NCI-H1694 (cell line): ENCODE measurements at places on chromosomes 7 and 10.

DNA sequence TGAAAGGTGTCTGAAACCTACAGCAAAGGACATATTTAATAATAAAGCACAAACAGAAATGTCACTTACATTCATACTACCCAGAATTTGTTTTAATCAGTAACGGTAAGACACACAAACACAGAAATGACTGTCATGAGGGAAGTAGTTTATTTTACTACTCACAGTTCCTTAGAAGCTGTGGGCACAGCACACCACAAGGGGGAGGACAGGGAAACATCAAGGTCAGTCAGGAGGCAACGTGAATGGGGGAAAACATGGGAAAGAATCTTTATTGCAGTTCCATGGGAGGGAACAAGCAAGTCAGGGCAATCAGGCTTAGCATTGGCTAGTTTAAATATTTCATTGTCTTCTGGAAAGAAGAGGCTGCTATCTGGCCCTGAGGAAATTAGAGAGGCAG, 123.8 kb upstream of the PDSS1 start:
- no peak for DNase-seq

- DNase-seq: no peak
These were observed 337 bp downstream of the TRIL start for GRCh38 chr7:28957751-28958234.

DNA sequence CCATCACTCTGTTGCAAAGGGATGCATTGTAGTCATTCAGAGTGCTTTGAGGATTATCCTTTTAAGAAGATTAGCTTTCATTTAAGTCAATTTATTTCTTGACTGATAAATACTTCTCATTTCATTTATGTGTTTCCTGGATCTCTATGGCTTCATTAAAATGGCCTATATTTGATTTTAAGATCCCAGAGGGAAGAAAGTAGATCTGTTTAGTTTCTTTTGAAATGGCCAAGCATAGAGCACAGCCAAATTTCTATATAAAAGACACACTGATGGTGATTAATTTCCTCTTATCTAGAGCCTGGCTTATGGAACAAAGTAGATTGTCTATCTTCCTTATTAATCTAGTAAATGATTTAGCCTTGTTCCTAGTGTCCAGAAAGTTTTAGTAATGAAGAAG, 129.7 kb upstream of the CALCR start:
- no peak for DNase-seq

DNA sequence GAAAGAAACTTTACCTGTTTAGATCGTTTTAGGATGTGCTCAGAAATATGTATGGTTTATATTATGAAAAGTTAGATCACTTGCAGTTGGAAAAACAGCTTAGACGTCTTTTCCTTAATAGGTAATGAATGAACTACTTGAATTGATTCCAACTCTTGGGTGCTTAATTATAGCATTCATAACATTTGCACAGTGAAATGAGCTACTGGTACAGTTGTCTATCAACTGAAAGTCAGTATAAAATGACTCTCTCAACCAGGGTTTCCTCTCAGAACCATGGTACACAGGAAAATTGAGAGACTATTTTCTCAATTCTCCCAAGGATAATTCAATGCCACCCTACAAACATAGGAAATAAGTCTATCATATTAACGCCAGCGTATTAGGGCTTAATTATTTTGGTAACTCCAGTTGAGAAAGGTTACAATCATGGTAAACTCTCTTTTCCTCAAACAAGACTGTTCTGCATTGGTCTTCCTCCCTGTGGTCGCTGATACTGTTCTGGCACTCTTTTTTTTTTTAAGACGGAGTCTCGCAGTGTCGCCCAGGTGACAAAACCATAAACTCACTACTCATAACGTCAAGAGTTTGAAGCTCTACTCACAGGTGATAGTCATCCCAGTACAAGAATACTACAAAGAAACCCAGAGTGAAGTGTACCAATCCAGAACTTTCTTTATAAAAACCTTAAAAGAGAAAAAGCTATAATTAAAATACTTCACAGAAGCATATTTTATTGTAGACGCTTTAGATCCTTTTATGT, 2.0 kb downstream of the ANLN start:
- no peak for DNase-seq

DNA sequence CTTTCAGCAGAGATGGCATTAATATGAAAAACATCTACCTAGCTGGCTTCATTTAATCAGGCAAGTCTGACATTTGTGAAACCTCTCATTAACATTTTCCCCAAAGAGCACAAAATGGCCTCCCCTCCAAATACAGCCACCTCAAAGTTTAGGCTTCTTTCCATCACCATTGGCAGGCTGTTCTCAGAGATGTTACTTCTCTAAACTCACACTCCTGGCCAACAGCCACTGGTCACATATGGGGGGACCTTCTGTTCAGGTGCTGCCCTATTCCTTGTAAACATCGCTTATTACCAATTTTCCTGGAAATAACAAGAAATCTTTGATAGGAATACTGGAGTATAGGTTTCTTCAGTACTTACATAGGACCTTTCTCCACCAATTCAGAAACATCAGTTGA, 69.5 kb downstream of the GBF1 start:
- DNase-seq: no peak

- no peak for DNase-seq
These were observed 221.6 kb upstream of the SEMA3E start for GRCh38 chr7:83870515-83870914.

DNA sequence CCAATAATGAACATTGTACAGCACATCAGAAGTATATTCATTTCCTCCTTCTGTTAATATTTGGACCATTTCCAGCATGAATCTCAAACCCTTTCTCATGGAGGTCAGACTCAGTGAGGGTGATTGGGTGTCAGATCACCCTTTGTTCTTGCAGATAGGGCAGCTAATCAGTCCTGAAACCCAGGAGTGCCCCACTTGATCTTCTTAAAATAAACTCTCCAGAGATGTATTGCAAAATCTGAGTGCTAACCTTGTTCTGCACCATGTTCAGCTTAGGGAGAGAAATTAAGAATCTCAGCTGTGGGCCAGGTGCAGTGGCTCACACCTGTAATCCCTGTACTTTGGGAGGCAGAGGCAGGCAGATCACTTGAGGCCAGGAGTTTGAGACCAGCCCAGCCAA, 869.4 kb downstream of the TYW1 start:
- DNase-seq: no peak

- peak; percentile 1 for DNase-seq
These were observed 505.6 kb upstream of the MKI67 start for GRCh38 chr10:128631801-128632241.

DNA sequence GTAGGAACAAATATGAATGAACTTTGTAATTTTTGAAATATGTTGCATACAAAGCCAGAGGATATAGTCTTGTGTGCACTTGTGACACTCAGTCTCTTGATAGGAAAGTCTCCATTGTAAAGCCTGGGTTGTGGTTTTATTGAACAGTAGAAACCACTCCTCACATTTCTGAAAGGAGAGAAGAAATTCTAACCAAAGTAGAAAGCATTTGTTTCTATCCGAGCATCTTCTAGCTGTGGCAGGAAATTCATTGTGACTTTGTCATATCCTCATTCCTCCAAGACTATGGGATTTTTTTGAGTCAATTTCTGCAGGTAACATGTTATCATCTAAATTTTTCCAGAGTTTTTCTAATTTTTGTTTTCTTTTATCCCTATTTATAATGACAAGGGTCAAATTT, 55.5 kb upstream of the NCF1 start:
- no peak for DNase-seq

DNA sequence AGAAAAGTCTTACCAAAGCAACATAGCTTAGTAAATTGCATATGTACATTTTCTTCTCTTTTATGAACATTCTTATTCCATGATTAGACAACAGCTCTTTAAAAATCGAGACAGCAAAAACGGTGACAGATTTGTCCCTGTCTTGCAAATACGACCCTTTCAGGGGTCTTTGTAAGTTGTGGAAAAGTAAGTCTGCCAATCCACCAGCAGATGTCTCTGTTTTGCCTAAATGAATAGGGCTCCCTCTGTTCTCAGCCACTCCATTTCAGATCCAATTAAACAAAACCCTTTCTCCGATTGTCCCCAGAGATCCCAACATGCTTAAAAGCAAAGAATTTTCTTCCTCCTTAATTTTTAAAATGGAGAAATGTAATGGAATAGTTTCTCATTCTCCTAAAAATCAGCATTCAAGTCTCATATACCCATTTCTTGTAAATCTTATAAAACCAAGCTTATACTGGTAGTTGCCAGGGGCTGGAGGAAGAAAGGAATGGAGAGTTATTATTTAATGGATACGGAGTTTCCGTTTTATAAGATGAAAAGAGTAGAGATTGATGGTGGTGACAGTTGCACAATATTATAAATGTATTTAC, 61.0 kb upstream of the NFE2L3 start:
- peak; percentile 89 for DNase-seq

DNA sequence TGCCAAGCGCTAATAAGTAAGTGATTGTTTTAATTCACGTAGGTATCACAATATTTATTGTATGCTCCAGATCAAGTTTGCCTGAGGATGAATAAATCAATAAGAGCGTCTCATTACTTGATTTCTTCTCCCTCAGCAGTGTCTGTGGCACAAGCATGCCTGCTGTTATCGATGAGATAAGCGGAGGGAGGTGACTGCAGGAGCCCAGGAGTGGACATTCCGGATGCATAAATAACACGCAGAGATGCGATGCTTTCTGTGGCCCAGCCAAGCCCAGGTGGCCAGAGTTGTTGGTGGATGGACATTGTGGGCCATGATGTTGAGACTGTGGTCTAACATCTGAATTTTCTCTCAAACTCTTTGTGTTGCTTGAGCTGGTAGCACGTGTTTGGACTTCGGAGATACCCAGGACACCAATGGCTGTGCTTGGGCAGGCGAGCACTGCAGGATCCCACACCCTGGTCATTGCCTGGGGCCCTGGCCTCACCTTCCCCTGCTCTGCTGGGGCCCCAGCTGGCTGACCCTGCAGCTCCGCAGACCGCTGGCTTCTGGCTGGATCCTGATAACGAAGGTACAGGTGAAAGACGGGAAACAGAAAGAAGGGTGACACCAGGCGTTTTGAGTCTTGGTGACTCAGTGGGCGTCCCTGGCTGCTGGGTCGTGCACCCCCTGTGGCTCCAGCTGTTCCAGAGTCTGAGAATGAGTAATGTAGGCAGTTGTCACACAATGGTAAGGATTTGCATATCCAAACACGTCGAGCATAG, 31.2 kb upstream of the MNX1 start:
- DNase-seq: no peak

- DNase-seq: no peak
These were observed 234.9 kb upstream of the PPP1R3A start for GRCh38 chr7:114153700-114154099.

- no peak for DNase-seq
These were observed 63.9 kb downstream of the VOPP1 start for GRCh38 chr7:55508221-55509011.

- DNase-seq: no peak
These were observed 51.6 kb downstream of the SMKR1 start for GRCh38 chr7:129553899-129554461.

DNA sequence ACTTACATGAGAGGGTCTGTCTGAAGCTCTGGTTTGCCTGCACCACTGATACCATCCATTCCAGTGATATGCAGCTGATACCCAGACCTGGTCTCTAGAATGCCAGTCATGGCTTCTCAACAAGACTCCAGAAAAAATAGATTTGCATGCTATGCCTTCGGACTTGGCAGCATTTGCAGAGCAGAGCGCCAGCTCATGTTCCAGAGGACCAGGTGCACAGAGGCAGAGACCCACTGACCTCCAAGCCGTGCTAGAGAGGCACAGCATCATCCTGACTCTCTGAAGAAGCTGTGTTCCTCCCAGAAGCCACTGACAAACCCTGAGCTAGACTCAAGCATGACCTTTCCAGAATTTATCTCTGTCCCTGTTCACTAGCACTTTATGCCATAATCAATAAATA, 6.9 kb upstream of the PRKAG2 start:
- no peak for DNase-seq

DNA sequence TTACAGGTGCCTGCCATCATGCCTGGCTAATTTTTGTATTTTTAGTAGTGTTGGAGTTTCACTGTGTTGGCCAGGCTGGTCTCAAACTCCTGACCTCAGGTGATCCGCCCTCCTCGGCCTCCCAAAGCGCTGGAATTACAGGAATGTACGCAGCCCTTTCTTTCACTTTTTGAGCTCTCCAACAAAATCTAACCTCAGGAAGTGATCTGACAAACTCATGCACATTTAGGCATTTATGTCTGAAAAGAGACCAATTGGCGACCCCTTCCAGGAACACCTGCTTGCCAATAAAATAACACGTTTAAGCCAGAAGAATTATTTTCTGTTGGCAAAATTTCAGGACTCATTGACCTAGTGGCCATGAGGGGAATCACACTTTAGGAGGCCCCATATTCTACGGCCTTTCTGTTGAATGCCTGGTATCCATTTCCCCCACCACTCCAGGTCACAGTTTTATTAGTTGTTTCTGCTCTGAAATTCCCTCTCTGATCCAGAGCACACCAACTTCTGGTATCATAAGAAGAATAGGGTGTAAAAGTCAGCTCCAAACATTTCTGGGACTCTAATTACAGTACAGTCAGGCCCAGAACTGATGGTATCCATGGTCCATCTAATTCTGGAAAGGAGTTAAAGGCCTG, 65.8 kb upstream of the FRMD4A start:
- DNase-seq: no peak

DNA sequence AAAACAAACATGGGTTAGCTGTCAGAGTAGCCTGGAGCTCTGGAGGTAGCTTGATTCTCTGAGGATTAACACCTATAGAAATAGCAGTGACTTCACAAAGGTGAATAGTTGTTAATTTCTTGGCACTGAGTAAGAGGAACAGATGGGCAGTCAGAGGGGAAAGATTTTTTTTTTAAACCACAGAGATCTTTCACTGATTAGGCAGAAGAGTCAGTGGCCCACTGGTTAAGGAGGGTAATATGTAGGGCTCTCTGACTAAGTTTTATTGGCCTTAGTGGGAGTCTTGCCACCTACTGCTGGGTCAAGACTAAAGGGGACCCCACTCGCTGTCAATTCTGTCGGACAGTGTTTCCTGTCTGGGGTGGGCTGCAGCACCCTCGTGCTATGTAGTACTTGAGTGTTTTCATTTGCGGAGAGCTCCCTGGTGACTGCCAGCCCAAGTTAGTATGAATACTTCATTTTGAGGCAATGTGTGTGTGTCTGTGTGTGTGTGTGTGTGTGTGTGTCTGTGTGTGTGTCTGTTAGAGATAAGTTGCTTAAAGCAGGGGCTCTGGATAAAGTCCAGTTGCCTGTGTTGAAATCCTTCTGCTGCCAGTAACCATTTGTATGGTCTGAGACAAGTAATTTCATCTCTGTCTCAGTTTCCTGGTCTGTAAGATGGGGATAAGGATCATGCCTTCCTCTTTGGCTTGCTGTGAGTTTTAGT, 145.2 kb downstream of the ARID5B start:
- no peak for DNase-seq

GRCh38 chr10:132336064-132336746, 4.2 kb downstream of the LRRC27 start:
- DNase-seq: no peak
